HTR-8/SVneo (cell line): ENCODE measurements at places on chromosomes 12 and 14.

DNA sequence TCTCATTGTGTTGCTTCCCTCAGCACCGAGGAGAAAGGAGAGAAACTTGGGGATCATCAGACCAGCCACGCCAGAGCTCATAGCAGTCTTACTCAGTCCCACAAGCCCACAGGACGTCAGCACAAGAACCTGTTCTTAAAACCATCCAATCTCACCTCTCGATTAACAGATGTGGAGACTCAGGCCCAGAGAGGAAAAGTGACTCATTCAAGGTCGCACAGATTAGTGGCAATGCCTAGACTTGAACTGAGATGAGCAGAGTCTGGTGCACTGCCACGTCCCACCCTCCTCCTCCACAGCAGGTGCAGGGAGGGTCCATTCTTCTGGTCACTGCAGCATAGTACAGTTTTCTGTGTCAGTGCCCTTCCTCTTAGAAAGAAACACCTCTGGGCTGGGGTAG, 154.9 kb upstream of the PZP start:
- no peak for DNase-seq

- DNase-seq: peak; percentile 68
Observed at GRCh38 chr14:73058922-73059673, 764 bp downstream of the RBM25 start.

GRCh38 chr12:96020314-96021003, 14.9 kb downstream of the LTA4H start:
- DNase-seq: no peak

DNA sequence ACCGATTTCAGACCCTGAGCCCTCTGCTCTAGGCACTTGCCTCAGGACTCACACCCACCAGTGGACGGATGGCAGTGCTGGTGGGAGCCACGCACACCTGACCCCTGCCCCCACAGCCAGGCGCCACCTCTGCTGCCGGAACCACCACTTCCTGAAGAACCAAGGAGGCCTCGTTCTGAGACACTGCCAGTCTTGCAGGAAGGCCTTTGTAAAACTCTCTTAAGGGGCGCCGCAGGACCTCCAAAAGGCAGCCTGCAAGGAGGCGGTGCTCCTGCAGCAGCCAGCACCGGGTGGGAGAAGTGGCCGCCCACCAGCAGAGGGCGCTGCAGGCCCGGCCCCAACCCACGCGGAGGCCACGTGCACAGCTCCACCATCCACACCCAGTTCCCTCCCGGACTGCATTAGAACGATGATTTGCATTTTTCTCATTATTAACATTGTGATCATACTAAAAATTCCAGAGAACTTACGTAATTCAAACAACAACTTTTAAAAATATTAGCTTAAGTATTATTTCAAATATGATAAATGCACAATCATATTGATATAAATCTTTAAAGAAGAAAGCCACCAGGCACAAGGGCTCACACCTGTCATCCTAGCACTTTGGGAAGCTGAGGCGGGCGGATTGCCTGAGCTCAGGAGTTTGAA, 12.8 kb downstream of the STX2 start:
- peak; percentile 58 for DNase-seq

- no peak for DNase-seq
Observed at GRCh38 chr14:75063013-75063412, 811 bp downstream of the ACYP1 start.

DNA sequence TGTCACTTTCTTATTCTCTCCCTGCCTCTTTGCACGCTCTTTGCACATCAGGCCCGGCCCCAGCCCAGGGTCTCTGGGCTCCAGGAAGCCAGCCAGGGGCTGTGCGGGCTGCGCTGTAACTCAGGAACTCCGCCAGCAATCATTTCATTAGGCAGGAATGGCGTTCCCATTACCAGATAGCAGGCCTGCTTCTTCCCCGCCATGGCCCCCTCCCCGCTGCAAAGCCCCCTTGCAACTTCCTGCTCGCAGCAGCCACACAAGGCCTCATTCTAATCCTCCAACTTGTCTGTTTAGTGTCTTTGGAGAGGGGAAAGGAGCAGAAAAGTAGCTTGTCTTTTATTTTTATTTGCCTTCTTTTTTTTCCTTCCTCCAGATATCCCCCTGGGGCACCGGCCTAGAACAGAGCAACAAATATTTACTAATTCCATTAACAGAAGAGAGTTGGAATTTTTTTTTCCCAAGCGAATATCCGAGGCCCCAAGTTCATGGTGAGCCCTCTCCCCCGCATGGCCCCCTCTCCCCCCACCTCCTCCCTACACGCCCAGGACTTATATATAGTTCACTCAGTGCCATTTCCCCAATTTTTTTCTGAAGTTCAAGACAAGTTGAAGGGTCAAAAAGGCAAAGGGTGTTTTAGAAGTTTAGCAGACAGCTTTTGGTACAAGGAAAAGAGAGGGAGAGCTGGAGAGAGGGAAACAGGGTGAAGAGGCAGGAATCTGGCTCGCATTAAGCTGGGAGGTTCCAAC, 329.4 kb upstream of the TBX3 start:
- no peak for DNase-seq

DNA sequence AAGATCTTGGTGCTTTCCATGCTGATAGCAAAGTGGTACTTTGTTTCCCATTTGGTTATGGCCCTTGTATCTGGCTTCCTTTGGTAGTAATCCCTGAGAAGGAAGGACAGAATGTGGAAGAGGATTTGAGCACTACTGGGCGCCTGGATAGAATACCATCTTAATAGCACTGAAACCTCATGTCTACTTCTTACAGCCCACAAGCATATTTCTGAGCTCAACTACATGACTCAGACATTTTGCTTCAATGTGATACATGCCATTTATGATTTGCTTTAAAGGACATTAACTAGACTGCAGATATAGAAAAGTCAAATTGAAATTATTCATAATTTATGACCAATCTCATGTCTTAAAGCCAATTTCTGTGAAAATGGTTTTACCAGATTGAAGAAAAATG, 80.4 kb downstream of the LIN7A start:
- DNase-seq: no peak

DNA sequence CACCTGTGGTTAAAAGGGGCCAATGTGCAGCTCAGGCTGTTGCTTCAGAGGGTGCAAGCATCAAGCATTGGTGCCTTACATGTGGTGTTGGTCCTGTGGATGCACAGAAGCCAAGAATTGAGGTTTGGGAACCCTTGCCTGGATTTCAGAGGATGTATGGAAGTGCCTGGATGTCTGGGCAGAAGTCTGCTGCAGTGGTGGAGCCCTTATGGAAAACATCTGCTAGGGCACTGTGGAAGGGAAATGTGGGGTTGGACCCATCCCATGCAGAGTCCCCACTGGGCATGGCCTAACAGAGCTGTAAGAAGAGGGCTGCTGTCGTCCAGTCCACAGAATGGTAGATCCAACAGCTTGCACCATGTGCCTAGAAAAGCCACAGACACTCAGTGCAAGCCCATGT, 36.6 kb downstream of the PCNX1 start:
- DNase-seq: no peak
